ENCODE measurements at places on chromosomes 7 and 10. TPM values are rescaled to one million over a fixed set of nuclear protein-coding genes. Genes with fewer than 3 reads are reported as not detected.

GRCh38 chr10:71015674-71016073 lies 127.3 kb upstream of the PCBD1 start:
- no peak overlapping the region for H3K27ac ChIP-seq
- no peak overlapping the region for H3K4me3 ChIP-seq
- no peak for DNase-seq
- no peaks in the 10 kb centered on the region for H3K36me3 ChIP-seq
- H3K4me1 ChIP-seq, result no peaks in the 10 kb centered on the region

Gene MIOS
- total RNA-seq, result 33.7 TPM

- H3K27ac ChIP-seq, result no peak overlapping the region
- H3K4me3 ChIP-seq, result no peak overlapping the region
- no peak for DNase-seq
- peaks cover 1% of the 10 kb centered on the region for H3K4me1 ChIP-seq
Measured at GRCh38 chr7:33458581-33458980, 329.2 kb downstream of the BBS9 start.

Gene SFTPA1
- not detected for total RNA-seq

GRCh38 chr7:139772873-139773272 lies 4.9 kb downstream of the HIPK2 start:
- peaks cover 45% of the 10 kb centered on the region for H3K4me1 ChIP-seq
- H3K27me3 ChIP-seq, result no peaks in the 10 kb centered on the region
- DNase-seq, result no peak
- no peak overlapping the region for H3K4me3 ChIP-seq
- H3K36me3 ChIP-seq, result no peaks in the 10 kb centered on the region
- H3K27ac ChIP-seq, result no peak overlapping the region

Gene NEURL1
- 0.40 TPM for total RNA-seq

- H3K27ac ChIP-seq, result peak overlapping the region; percentile 96
- peak overlapping the region; percentile 94 for H3K4me3 ChIP-seq
- H3K36me3 ChIP-seq, result no peaks in the 10 kb centered on the region
Measured at GRCh38 chr7:116863936-116864500, 1.6 kb downstream of the CAPZA2 start.

Gene HOXA1
- 13.7 TPM for total RNA-seq

Gene NEUROD6
- total RNA-seq, result not detected

Gene ADIRF
- not detected for total RNA-seq

Gene FIGNL1
- 25.4 TPM for total RNA-seq

Gene ENO4
- 2.6 TPM for total RNA-seq

Gene SAP25
- total RNA-seq, result 13.5 TPM

DNA sequence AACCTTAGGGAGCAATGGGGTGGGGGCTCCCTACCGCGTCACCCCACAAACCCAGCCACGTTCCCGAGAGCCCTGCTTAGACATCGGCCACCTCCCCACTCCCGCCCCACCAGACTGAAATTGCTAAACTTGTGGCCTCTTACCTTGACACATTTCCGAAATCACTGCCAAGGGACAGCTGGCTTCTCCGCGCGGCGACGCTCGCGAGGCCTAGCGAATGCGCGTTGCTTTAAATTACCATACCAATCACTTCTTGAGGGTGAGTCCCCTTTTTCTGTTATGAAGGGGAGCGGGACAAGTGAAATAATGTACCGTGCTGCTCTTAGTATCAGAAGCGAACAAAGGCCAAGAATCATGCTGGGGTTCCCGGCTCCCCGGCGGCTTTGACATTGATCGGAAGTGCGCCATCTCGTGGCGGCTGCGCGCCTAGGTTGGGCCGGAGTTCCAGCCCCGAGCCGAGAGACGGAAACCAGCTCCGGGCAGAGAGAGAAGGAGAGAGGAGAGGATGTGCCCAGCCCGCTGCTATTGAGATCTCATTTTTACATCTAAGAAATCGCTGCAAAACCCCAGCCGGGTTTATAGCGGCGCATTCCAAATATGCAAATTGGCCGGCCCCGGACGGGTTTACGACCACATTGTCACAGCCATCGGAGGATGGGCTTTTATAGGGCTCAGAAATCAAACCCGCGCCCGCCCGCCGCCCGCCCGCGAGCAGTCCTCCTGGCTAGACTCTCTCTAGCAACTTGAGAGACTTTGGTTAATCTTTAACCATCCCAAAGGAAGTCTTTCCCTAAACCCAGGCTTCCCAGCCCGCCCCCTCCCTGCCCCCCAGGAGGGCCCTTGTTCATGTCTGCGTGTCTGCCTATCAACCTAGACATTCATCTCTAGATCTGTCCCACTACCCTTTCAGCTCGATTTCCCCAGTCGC lies 5.3 kb downstream of the HOXA11 start:
- peak overlapping the region; percentile 69 for H3K4me3 ChIP-seq
- peaks cover 25% of the 10 kb centered on the region for H3K4me1 ChIP-seq
- no peaks in the 10 kb centered on the region for H3K36me3 ChIP-seq
- peaks cover 99% of the 10 kb centered on the region for H3K27me3 ChIP-seq
- DNase-seq, result peak; percentile 67

GRCh38 chr7:158351051-158351450 lies 236.6 kb downstream of the PTPRN2 start:
- H3K4me1 ChIP-seq, result no peaks in the 10 kb centered on the region
- no peak overlapping the region for H3K4me3 ChIP-seq
- H3K27me3 ChIP-seq, result peaks cover 54% of the 10 kb centered on the region
- H3K27ac ChIP-seq, result no peak overlapping the region

- peak overlapping the region; percentile 30 for H3K4me3 ChIP-seq
- no peak for DNase-seq
- H3K36me3 ChIP-seq, result peaks cover 9% of the 10 kb centered on the region
- no peaks in the 10 kb centered on the region for H3K27me3 ChIP-seq
Measured at GRCh38 chr7:5633161-5634106, 148.0 kb downstream of the RNF216 start.

Gene AOAH
- 0.40 TPM for total RNA-seq

- H3K36me3 ChIP-seq, result peaks cover 3% of the 10 kb centered on the region
- H3K4me3 ChIP-seq, result peak overlapping the region; percentile 61
- peaks cover 32% of the 10 kb centered on the region for H3K4me1 ChIP-seq
- H3K27me3 ChIP-seq, result no peaks in the 10 kb centered on the region
- no peak for DNase-seq
Measured at GRCh38 chr7:101127460-101128039, 646 bp downstream of the SERPINE1 start.

DNA sequence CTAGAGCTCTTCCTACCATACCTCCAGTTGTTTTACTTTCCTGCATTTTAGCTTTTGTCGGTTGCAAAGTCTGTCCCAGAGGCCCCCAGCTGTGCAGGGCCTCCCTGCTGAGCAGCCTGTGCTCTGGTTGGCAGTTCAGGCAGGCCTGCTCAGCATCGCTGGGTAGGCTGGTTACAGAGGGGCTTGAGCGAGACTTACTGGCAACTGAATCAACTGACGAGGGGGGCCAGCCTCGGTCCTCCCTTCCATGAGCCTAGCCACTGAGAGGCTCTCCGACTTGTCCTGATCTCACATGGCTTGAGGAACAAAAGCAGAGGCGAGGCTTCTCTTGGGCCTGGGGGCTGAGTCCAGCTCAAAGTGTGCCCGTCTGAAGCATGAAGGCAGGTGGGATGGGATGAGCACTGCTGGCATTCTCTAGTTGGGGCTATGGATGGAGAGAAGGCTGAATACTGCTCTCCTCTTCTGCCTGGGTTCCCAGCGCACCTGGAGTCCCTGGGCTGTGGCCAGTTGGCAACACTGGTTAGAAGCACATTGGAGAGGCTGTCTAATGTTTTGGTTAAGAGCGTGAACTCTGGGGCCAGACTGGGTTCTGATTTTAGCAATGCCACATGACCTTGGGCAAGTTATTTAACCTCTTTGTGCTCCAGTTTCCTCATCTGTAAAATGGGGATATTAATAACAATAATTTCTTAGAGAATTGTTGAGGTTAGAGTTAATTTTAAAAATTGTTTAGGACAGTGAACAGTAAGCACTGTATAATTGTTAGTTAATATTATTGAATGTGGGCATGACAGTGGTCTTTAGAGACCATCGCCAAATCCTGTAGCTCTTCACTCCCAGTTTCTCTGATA lies 6.9 kb upstream of the SFRP5 start:
- no peaks in the 10 kb centered on the region for H3K36me3 ChIP-seq
- no peaks in the 10 kb centered on the region for H3K4me1 ChIP-seq
- DNase-seq, result no peak
- peaks cover 47% of the 10 kb centered on the region for H3K27me3 ChIP-seq
- H3K4me3 ChIP-seq, result no peak overlapping the region
- no peak overlapping the region for H3K27ac ChIP-seq

DNA sequence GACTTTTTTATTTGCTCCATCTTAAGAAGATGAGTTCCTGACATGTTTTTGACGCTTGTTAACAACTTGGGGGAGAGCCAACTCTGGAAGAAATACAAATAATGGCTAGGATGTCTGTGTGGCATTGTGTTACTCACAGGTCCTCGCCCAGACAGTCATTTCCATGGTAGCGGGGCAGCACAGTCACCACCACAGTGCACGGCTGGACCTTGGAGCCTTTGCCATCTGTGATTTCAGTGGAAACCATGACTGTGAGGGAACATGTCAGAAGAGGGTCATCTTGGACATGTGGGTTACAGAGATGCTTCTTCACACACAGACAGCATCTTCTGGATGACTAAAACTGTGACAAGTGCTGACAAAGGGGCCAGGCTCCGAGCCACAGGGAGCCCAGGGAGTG lies 74.5 kb downstream of the PKD1L1 start:
- no peak overlapping the region for H3K4me3 ChIP-seq
- H3K4me1 ChIP-seq, result peaks cover 5% of the 10 kb centered on the region
- DNase-seq, result no peak
- H3K27me3 ChIP-seq, result peaks cover 1% of the 10 kb centered on the region
- no peaks in the 10 kb centered on the region for H3K36me3 ChIP-seq

Gene LAMB4
- total RNA-seq, result 18.3 TPM

- no peak overlapping the region for H3K27ac ChIP-seq
- H3K4me3 ChIP-seq, result no peak overlapping the region
- no peaks in the 10 kb centered on the region for H3K4me1 ChIP-seq
- H3K27me3 ChIP-seq, result peaks cover 23% of the 10 kb centered on the region
- no peak for DNase-seq
Measured at GRCh38 chr10:13390604-13391522, 42.8 kb upstream of the SEPHS1 start.

GRCh38 chr10:69644658-69645295 lies 14.7 kb downstream of the FAM241B start:
- no peak overlapping the region for H3K27ac ChIP-seq
- no peak overlapping the region for H3K4me3 ChIP-seq
- peaks cover 8% of the 10 kb centered on the region for H3K27me3 ChIP-seq
- DNase-seq, result peak; percentile 79

Measured in mesothelial cell of epicardium (in vitro differentiated cells).